ENCODE measurements at places on chromosomes 6 and 20.

GRCh38 chr6:71393471-71393870, 104.9 kb downstream of the OGFRL1 start:
- DNase-seq: no peak

DNA sequence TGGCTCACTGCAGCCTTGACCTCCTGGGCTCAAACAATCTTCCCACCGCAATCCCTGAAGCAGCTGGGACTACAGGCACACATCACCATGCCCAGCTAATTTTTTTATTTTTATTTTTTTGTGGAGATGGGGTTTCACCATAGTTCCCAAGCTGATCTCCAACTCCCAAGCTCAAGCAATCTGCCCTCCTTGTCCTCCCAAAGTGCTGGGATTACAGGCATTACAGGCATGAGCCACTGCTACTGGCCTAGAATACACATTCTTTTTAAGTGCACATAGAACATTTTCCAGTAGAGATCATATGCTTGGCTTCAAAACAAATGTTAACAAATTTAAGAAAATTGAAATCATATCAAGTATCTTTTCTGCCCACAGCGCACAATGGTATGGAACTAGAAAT, 176.8 kb upstream of the MARCKS start:
- no peak for DNase-seq

- DNase-seq: no peak
Measured at GRCh38 chr20:56382696-56383095, 9.3 kb downstream of the AURKA start.

DNA sequence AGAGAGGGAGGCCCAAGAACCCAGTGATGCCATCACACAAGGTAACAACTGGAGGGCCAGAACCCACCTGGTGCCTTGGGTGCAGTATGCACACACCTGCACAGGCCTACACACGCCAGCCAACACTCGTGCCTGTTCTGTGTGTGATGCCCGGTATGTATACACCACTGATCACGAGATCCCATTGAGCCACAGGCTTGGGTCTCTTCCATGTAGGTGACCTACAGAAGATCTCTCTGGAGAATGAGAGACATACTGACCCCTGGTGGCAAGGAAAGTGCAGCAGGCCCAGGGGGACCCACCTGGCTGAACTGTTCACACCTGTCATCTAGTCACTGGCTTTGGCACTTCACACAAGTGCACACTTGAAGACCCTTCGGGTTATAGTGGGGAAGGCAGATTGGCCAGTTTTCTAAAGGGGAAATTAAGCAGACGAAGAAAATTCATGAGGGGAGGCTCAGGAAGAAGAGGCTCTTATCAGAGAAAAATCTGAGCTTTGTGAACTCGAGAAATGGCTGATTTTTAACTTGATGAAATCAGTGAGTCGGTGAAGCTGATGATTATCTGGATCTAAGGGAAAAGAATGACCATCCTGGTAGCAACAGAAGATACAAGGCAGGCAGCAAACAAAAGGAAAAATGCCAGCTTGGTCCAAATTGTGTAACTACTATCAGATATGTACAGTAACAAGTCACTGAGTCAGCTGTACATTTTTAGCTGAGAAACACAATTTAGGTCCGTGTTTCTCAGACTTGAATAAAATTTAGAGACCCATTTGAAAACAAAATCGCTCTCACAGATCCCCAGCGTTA, 69.1 kb upstream of the PBOV1 start:
- DNase-seq: no peak

- no peak for DNase-seq
Measured at GRCh38 chr6:11155589-11155988, 44.1 kb upstream of the ERVFRD-1 start.

DNA sequence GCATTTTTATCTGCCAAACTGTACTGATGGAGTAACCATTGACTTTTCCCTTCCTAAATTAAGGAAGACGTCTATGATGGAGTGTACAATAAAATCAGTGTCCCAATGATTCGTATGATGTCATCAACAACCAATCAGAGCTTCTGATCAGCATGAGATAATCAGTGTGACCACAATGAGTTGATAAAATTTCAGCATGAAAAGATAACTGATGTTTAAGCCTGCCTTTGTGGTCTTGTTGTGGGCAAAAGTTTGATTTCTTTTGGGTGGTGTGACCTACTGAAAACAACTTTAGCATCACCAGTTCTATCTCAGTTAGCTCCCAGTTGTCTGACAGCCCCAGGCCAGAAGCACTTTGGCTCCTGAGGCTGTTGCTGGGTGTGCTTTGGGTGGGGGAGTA, 3.3 kb downstream of the PCIF1 start:
- no peak for DNase-seq

- no peak for DNase-seq
Measured at GRCh38 chr6:98056955-98057354, 773.9 kb upstream of the MMS22L start.

- DNase-seq: no peak
Measured at GRCh38 chr6:138673346-138674014, 100.1 kb upstream of the CCDC28A start.

DNA sequence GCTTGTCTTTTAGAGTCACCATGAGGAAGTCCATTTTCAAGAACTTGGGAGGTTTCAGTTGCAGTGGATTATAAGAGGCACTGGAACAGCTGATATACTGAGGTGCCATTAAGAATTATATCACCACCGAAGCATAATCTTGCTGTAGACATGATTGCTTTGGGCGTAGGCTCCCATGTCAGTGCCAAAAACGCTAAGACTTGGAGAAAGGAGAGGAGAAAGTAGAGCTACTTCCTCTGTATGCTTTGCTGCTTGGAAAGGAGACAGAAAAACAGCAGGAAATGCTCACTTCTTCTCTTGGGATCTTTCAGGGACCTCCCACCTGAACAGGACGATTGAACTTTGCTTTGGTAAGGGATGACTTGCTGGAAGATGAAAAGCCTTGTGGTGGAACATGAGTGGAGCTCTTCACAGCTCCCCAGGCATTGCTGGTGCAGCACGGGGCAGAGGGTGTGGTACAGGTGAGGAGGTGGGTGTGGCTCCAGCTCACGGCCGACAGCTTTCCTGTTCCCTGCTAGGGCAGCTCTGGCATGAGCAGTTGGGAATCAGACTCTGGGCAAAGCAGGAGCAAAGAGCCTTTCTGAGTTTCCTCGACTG, 190.4 kb upstream of the JAG1 start:
- DNase-seq: no peak

DNA sequence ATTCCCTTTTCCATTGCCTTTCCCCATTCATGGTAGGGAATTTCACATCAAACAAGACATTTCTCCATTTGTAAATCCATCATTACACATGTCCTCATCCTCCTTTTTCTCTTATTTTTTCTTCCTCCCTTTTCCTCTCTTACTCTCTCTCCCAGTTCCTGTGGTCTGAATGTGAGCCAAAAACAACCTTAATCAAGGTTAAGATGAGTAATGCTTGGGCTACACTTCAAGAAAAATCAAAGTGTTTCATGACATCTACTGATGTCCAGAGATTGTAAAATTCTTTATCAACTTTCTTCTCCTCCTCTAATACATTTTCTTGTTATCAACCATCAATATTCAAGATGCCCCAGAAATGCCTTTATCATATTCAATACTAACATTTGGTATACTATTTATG, 208.0 kb upstream of the PRND start:
- no peak for DNase-seq

DNA sequence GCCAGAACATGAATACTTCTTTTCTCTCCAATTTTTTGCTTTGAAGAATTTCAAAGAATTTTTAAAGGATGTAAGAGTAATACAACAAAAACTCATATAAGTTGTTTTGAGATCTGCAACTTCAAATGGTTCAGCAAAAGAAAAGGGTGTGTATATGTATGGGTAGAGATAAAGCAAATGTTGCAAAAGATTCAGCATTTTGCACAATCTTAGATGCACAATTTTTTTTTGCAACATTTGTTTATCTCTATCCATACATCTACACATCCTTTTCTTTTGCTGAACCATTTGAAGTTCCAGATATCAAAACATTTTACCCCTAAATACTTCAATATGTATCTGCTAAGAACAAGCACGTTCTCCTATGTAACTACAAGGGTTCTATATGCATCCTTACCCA, 47.4 kb upstream of the FAM83C start:
- no peak for DNase-seq

DNA sequence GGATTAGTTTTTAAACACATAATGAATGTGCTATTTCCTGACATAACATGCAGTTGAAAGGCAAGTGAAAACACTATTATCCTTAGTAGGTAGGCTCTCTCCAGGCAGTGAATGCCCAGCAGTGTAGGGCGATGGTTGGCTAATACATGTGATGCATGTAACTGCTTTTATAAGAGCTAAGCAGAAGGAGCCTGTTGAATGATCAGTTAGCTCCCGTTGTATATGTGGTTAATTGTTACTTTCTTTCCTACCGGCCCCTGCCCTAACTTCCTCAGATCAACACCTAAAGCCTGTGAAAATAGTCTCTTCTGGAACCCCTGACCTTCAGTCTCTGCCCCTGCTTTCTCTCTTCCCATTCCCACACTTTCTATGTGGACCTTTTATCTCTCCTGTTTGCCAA, 10.5 kb downstream of the SOX4 start:
- no peak for DNase-seq

GRCh38 chr20:12531626-12532025, 477.1 kb upstream of the SPTLC3 start:
- no peak for DNase-seq

DNA sequence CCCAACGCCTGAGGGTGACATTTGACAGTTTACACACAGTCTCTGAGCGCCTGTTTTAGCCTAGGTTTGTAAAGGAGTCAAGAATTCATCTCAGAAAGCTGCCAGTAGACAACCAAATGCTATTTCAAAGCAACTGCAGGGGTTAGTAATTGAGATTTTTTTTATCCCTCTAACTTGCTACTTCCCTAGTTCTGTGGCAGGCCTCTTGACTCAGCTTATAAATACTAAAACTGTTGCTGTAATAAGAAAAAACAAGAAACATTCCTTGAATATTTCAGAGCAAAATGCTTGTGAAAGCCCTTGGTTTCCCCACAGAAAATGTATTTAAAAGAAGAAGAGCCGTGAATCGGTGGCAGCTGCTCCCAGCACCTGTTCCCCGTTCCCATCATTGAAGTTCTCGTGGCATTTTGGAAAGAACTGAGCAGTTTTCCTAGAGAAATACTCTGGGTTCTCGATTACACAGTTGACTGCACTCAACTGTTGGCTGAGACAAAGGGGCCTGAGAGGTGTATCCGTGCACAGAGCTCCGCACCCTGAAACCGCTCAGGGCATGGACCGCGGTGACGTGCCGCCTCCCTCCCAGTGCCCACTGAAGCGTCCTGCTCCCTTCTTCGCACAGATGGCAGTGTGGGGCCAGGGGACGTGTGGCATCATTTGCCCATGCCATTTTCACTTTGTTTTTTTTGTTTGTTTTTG, 20.9 kb downstream of the DLL1 start:
- DNase-seq: no peak

DNA sequence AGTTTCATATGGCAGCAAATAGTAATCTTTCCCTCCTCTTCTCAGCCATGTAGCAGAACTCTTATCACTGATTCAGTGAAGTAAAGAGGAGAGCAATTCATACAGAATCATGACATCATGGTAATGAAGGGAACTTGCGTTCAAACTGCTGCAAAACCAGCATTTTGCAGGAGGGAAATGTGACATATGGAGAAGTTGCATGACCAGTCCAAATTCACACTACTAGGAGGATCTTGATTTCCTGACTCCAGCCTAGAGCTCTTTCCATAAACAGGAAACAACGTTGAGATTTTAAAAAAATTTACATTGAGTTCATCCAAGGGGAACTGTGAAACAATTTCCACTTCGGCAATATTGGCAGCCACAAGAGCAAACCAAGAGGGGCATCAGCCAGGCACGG, 63.8 kb downstream of the MBOAT1 start:
- DNase-seq: no peak

DNA sequence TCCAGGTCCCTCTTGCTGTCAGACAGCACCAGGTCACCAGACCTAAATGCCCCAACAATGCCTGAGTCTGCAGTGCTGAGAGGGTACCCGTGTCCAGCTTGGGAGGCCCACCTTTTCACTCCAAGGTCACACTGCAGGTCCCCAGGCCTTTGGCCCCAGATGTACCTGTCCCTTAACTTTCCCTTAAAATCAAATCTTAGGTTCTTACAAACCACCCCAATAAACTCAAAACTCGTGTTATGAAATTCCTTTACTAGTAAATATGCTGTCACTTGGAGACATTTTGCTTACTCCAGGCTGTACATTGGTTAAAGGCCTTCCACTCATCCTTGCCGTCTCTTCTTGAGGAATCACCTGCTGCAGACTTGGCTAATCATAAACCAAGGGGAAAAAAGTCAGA, 165.7 kb upstream of the RREB1 start:
- no peak for DNase-seq

- no peak for DNase-seq
Measured at GRCh38 chr6:55014321-55015088, 159.8 kb upstream of the HCRTR2 start.

DNA sequence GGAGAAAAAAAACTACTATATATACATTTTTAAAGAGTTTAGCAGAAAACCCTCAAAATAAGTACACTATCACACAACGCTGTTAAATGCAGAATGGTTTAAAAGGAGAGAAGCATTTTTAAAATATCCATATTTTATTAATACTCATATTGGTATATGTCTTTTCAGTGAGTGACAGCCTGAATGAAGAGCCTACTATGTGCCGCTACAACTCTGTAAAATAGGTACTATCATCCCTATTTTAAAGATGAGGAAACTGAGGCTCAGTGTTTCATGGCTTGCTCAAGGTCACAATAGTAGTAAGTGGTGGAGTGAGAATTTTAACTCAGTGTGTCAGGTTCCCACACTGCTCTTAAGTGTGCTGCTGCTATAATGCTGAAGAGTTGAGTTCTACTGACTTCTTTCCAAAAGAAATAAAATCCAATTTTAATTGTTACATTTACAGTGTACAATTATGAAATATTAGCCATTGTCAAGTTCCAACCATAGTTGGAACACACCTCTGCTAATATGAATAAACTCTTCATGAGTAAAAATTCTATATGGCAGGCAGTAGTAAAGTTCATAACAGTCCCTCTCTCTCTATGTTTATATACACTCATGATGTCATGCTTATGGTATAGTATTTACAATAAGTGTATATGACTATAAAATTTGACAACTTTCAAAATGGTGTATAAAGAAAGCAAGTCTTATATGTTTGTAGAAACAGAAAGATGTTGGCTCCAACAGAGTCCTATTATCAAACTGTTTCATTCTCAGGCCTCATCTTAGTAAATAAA, 3.1 kb downstream of the FAM184A start:
- no peak for DNase-seq

DNA sequence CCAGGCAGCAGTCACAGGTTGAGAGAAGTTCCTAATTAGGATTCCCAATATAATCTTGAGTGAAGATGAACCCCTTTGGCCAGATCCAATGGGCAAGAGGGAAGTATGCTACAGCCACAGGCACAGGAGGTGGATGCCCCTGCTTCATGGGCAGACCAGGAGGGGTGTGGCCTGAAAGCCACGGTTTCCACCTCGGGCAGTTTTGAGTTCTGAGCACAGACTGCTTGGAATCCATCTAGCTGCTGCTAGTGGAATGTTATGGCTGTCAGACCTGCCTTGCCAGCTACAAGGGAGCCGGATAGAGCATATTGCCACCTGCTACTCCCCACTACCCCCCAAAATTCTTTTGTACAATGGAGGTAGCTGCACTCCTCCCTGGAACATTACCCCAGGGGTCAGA, 672.9 kb downstream of the HACE1 start:
- DNase-seq: no peak
